Psoas muscle (tissue), 8 donors: ENCODE measurements at places on chromosomes 1 and 21.

DNA sequence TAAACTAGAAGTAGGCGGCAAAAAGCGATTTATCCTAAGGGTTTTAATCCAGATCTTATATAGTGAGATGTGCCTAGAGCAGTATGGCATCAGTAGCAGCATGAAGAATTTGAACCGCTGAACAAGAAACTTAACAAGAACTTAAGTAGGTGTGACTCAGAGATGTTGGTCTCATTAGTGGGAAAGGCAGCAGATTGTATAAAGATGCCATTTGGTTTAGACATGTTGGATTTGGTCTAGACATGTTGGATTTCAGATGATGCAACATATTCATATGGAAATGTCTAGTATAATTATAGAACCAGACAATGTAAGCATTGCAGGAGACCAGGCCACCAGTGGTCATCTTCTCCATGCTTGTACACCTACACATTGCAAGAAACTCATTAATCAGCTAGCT, 42.1 kb upstream of the ZP4 start:
- DNase-seq: no peak

GRCh38 chr1:246843876-246844275, 87.9 kb downstream of the AHCTF1 start:
- DNase-seq: no peak

DNA sequence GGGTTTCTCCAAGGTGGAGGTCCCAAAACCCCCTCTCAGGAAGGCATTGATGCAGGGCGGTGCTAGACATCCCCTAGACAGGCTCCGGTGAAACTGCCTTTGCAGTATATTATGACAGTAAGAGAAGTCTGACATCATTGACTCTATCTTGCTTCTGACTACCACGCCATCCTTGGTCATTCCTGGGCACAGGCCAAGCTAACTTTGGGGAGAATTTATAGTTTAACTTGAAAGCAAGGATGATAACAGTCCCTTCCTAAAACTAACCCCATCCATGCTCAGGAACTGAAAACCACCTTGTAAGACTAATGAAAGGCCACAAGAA, 30.3 kb downstream of the RSPH1 start:
- no peak for DNase-seq

GRCh38 chr21:43321111-43321510, 105.8 kb downstream of the SIK1 start:
- no peak for DNase-seq

DNA sequence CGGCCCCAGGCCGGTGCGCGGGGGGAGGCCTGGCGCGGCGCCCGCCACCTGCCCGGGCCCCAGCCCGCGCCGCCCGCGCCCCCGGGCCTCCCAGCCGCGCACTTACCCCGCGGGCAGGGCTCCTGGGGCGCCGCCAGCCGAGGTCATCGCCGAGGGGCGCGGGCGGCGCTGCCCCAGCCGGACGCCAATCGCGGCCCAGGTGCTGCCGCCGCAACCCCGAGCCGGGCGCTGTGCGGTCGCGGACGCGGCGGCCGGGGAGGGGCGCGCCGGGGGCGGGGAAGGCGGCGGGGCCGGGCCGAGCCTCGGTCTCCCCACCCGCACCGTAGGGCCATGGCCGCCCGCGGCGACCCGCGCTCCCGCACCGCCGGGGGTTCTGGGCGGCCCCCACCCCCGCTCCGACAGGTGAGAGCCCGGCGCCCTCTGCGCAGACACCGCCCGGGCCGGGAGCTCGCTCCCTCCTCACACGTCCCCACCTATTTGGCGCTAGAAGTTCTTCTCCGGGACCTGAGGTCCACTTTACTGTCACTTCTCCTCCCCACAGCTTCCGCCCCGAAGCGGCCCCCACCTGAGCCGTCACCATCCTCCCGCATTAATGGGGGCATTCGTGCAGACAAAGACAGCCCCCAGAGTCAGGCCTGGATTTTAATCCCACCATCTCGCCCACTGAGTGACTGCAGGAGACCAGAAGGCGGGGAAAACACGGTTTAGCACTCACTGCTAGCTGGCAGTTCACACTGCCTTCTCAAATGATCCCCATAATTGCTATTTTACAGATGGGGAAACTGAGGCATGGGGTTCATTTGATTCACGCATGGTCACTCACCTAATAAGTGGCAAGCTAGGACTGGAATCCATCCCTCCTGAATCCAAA, at the start of gene TTC39A:
TSS of gene TTC39A (minus strand) at position 232 of the 871 bp plus-strand sequence. CDS start at position 147, 85 bp downstream.
- no peak for DNase-seq

DNA sequence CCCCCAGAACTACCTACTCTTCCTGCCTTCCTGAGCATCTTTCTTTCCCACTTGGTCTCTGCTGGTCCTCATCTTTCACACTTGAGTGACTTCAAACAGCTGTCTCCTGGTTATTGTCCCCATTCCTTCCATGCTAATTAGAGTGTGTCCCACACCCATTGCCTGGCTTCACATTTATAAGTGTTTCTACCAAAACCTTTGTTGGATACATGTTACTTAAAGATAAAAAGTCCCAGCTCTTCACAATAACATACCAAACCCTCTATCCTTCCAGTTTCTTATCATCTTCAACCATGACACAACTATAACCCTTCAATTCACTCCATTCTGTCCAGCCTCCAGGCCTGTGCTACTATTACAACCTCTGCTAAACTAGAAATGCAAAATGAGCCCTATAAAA, 41.0 kb downstream of the VCAM1 start:
- no peak for DNase-seq

DNA sequence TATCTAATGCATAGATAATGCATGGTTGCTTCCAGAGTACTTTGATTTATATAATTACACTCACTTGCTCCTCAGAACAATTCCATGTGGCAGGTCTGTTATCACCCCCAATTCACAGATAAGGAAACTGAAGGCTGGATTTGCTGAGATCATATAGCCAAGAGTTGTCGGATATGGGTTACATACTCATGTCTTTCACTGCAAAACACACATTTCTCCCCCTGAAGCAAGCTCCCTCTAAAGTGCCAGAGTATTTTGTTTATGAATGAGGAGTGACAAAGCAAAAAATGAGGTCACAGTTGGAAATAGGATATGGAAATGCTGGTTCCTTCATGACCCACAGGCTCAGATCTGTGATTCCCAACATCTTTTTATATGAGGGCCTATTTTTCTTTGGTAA, 134.2 kb downstream of the ROR1 start:
- DNase-seq: no peak

DNA sequence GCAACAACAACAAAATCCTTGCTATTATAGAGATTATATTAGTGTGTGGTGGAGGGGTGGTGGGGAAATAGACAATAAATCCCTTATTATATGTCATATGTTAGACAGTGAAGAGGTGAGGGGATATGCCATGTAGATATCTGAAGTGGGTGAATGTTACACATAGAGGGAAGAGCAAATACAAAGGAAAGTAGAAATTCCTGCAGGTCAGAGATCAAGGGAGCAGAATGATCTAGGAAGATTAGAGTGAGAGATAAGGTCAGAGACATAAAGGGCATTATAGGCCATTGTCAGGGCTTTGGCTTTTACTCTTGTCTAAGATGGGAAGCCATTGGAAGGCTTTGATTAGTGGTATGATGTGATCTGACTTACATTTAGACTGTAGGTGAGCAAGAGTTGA, 38.5 kb downstream of the PRKAA2 start:
- no peak for DNase-seq

DNA sequence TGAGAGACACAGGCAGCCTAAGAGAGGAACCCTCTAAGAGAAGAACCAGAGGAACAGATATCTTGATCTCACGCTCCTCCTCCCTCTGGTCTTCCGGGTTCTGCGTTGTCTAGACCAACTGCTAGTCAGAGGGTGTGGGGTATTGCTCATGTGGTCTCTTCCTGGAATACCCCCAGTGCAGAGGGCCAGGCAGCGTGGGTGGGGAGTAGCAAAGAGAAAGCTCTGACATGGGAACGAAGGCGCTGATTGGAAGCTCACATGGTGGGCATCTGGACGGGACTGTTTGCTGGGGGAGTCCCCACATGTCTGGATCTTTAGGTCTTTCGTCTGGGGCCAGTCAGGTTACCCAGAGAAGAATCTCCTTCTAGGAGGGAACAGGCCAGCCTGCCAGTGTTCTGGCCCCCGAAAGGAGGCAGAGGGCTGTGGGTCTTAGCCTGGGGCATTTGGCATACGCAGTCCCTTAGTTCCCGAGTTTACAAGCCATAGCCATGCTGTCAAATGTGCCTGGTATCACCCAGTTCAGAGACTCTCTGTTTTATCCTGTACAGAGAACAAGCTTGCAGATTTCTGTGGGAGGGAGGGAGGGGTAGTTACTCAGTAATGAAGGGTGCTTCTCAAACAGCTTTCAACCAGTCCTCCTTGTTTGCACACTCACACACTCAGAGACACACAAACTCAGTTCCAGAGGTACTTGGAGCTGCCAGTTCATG, 18.3 kb upstream of the IL6R start:
- DNase-seq: no peak

GRCh38 chr1:16618719-16619118, 5.4 kb upstream of the NBPF1 start:
- peak; percentile 18 for DNase-seq

DNA sequence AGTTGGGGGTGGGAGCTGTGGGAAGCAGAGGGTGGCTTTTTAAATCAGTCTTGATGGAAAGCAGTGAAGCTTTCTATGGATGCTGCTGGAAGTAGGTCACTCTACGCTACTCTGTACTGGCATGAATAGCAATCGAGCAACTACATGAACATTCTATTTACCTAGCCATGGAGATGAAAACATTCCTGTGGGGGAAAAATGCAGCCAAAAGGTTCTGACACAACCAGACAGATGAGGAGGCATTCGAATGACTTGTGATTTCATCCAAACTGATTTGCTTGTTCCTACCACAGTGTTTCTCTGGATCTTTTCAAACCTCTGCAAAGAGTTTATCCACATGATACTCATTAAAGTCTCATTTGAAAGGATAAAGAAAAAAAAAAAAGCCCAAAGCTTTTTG, 95.0 kb downstream of the ASTN1 start:
- DNase-seq: no peak

DNA sequence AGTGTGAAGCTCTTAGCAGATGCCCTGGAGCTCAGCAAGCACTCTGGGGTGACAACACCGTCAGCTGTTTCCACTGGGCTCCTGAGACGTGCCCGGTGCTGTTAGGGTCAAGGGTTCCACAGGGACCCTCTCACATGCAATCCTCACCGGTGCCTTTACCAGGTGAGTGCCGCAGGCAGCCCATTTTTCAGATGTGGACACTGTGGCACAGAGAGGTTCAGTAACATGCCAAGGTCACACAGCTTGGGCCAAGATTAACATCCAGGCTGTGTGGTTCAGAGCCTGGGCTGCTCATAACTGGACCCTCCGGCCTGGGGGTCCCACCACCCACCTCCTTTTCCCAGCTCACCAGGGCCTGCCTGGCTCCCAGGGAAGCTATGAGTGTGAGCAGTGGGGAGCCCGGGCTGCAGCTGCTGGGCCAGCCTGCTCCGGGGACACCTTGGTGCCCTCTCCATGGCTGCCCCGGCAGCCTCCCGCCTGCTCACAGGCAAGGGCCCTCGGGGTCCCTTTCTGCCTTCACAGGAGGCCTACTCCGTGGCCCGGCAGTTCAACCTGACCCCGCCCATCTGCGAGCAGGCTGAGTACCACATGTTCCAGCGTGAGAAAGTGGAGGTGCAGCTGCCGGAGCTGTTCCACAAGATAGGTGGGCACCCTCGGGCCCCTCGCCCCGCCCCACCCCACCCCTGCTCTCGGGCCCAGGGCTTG, 49.3 kb downstream of the KCNAB2 start:
- DNase-seq: peak; percentile 8

DNA sequence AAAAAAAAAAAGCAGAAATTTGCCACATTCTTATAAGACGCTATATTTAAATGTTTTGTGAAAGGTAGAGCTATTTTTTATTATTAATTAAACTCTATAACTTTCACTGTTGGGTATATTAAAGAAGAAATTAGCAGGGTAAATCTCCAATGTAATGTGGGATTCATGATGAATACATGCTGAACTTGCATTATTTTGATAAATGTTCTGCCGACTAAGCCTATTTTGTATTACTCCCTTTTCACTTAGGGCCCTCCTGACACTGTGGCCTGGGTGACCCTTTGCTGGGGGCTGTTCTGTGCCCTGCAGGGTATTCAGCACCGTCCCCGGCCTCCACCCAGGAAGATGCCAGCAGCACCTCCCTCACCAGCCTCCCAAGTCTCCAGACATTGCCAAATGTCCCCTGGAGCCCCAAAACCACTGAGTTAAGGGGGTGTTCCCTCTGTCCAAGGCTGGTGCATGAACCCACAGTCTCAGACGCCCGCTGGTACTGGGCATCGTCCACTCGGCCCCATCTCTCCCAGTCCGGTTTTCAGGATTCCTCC, 22.5 kb downstream of the RSPH1 start:
- no peak for DNase-seq

DNA sequence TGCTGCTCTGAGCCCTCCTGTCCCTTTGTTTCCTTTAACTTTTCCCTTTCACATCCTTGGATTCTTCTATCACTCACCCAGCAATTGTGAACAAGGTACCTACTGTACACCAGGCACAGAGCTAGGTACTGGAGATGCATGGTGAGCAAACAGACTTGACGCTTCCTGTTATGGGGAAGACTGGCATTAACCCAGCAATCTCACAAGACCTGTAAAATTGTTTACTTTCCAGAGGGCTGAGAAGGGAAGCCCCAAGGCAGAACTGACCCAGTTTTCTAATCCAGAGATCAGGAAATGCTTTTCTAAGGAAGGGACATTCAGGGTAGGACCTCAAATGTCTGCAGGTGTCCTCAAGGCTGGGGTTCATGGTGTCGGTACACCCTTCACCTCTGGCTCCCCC, 171.6 kb upstream of the KAZN start:
- DNase-seq: no peak

DNA sequence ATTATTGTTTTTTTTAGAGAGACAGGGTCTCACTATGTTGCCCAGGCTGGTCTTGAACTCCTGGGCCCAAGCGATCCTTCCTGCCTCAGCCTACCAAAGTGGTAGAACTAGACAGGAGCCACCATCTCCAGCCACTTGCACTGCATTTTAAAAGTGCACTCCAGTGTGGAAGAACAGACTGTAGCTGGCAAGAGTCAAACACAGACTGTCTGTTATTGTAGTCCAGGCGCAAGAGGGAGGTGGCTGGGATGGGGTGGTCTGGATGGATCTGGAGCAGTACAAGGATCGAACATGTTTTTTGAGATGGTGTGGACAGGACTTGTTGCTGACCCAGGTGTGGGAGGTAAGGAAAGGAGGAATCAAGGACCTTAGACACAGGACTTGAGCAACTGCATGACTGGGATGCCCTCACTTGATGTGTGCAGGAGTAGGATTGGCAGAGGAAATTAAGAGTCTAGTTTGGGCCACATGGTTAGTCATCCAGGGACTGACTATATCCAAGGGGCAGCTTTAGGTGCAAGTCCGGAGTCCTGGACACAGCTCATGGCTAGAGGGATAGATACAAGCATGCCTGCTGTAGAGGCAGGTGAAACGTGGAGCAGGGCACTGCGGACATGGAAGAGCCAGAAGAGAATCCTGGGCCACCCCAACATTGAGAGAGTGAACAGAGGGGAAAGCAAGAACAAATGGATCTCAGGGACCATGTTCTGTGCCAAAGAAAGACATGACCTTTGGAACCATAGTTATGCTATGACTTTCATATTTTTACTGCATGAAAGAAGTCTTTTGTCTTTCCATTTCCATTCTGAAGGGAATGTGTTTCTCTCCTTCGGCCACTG, 42.0 kb downstream of the ELK4 start:
- DNase-seq: no peak
